Right cardiac atrium (tissue), 5 donors: ENCODE measurements at places on chromosomes 2 and 18.

DNA sequence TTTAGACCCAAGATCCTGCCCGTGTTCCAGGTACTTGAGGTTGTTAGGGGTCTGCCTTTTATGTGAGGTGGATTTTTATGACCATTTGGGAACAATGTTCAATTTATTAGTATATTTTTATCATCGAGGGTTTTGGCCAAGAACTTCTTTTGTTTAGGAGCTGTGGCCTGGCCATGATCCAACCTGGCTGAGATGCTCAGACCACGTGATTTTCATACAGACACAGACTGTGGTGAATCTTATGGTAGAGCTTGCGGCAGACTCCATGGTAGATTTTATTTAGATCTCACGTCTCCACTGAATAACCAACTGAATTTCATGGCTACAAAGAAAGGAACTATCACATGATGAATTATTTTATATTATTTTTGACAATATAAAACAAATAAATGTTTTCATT lies 405.5 kb upstream of the VWC2L start:
- no peak for DNase-seq

GRCh38 chr2:44335806-44336538 lies 25.3 kb downstream of the PREPL start:
- DNase-seq: no peak

DNA sequence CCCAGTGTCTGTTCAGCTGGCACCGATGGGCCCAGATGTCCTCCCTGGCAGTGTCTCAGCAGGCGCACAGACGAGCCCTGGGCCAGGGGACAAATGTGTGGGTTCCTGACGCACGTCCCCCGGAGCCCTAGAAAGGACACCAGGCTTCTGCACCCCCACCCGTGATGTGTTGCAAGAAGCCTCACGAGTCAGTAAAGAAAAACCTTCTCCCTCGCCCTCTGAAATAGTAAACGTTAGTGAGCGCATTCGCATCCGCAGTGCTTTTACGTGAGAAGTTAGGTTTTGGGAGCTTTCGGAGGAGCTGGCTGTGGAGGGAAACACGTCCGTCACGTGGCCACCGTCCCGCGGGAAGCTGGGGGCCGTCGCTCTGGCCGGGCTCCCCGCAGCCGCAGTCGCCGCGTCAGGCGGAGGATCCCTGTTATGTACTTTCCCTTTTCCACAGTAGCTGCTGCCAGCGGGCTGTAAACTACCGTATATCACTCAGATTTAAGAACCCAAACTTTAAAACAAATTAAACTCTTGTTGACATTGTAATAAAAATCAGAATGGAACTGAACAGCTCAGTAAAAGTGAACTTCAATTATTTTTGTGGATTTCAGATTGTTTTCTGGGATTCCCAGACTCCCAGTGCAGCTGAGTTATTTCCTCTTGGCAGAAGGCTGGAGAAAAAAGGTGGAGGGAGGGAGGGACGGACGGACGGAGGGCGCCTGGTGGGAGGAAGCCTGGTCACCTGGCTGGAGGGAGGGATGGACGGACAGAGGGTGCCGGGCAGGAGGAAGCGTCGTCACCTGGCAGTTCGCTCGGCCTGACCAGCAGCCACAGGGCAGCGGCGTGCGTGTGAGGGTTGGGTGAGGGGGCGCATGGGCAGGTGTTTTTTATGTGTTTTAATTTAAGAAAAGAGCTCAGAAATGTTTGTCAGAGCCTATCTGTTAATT lies 112.1 kb downstream of the NFATC1 start:
- DNase-seq: peak; percentile 94

DNA sequence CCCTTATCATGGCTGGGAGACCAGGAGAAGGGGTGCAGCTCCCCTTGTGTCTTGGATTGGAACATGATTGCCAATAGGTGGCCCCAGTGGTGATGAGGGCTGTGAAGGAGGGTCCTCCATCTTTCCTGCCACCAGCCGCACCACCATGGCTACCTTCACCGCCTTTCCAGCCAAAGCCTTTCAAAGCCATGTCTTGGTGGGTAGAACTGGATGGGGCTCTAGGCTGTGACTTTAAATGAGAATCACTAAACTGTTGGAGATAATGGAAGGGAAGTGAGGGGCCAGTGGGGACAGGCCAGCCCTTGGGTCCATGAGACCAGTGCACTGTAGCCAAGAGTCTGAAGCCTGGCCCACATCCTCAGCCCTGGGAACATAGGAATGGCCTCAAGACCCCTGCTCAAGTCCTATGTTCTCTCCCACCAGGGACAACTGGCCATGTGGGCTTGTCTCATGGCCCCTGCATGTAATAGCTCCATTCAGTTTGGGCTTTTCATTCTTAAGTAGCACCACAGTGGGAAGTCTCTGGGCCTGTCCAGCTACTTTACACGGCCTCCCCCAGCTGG lies 345.7 kb downstream of the DYSF start:
- DNase-seq: no peak

DNA sequence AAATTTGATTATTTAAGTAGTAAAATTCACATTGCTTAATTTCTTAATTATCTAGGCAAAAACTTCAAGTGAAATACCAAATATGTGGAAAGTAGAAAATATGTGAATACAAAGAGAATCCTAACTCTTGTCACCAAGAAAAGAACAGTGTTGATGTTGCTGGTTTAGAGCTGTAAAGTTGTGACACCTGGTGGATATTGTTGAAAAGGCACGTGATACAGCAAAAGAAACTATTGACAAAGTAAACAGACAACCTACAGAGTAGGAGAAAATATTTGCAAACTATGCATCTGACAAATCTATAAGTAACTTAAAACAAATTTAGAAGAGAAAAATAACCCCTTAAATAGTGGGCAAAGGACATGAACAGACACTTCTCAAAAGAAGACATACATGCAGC lies 25.6 kb upstream of the ZC3H15 start:
- DNase-seq: no peak

DNA sequence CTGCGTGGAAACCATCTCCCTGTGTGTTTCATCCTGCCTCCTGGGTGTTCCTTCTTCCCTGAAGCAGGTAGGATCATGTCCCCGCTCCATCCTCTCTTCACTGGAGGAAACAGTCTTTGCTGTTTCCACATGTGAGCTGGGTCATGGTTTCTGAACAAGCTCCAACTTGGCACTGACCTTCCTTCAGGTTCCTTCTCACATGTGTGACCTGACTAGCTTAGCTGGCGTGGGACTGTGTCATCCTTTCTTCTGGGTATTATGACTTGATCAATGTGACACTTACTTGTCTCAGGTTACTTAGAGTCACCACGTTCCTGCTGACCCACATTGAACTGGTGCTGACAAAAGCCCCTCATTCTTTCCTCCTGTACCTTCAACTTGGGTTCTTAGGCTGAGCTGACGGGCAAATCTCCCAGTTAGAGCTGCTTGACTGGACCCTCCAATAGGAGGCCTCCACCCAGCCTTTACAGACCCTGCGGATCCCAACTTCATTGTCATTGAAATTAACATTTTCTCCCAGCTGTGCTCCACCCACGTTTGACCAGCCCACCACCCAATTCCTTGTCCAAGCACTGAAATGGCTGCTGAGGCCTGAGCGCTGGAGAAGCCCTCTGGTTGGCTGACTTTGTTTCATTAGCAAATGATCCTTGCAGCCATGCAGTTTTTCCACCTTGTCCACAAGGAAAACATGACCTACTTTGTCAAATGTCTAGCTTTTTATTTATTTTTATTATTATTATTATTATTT lies 128.1 kb downstream of the DDX1 start:
- no peak for DNase-seq

GRCh38 chr2:189661957-189662321 lies 680 bp downstream of the ASNSD1 start:
- DNase-seq: no peak

- no peak for DNase-seq
Measured at GRCh38 chr2:240732911-240733622, 41.4 kb downstream of the AQP12A start.

DNA sequence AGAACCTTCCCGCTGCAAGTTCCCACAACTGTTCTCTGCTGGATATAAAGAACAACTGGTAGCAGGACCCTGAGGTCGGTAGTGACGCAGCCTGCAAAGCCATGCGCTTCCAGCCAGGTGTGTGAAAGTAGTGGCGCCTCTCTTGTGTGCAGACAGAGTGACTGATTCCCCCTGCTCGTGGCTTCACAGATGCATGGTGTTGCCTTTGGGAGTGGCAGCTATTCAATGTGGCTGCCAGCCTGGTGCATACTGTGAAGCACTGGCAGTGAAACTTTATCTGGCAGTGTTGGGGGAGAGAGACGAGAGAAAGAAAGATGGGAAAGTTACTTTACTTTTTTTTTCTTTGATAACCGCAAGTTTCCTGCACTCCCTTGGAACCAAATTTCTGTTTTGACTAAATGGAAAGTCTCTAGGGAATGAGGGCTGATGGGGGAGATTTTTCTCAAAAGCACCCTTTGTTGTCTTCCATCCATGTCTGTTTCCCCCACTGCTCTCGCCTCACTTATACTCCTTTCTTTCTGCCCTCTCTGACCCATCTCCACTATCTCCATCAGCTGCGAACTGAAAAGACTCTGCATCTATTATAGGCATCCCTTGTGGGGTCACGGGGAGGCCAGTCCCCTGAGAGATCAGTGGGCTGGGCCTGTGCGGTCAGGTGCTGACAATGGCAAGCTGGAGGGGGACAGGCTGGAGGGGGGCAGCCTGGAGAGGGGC lies 90.0 kb upstream of the TNP1 start:
- no peak for DNase-seq

GRCh38 chr2:26585100-26585499 lies 56.1 kb downstream of the CIB4 start:
- DNase-seq: no peak

DNA sequence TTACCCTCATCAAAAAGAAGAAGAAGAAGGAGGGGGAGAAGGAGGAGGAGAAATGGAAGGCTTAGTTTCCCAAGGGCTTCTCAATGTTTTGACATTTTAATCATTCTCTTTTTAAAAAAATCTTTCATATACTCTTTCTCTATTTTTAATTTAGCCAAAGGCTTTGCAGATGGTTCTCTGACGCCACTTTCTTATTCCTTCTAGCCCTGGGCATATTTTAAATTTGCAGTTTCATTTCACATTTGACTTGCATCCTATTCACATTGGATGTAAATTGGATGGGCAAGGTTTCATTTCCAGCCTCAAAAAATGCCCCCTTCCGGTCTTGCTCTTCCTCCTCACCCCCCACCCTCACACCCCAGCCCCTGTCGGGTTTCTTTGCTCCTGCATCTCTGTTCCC lies 29.8 kb downstream of the MAL start:
- no peak for DNase-seq

DNA sequence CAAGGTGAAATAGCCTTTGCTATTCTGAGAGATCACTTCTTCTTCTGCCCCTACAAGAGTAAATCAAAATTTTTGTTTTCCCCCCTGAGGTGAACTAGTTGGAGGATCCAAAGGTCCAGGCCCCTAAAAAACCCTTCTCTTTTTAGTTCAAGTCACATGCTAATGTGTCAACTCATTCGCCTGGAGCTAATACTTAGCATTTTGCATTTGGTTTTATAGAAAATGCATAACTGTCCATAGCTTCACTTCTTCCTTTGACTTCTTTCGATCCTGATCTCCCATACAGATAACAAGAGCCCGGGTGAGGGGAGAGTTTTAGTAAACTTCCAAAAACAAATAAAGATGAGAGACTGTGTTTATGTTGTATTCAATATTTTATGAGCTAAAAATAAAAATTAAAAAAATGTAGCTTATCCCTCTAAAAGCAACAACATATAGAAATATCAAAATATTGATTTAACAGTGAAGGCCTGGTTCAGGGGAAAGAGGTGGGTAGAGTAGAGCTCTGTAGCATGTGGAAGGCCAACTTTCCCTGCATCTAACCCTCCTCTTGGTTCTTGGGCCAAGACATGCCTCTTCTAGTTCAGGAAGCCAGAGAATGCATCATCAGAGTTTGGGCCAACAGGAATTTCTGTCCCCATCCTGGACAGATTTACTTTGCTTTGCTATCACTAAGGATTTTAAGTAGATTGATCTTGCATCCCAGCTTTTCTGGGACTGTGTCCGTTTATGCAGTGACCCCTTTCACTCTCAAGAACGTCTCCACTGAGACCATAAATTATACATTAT lies 333.8 kb downstream of the ALK start:
- DNase-seq: no peak

DNA sequence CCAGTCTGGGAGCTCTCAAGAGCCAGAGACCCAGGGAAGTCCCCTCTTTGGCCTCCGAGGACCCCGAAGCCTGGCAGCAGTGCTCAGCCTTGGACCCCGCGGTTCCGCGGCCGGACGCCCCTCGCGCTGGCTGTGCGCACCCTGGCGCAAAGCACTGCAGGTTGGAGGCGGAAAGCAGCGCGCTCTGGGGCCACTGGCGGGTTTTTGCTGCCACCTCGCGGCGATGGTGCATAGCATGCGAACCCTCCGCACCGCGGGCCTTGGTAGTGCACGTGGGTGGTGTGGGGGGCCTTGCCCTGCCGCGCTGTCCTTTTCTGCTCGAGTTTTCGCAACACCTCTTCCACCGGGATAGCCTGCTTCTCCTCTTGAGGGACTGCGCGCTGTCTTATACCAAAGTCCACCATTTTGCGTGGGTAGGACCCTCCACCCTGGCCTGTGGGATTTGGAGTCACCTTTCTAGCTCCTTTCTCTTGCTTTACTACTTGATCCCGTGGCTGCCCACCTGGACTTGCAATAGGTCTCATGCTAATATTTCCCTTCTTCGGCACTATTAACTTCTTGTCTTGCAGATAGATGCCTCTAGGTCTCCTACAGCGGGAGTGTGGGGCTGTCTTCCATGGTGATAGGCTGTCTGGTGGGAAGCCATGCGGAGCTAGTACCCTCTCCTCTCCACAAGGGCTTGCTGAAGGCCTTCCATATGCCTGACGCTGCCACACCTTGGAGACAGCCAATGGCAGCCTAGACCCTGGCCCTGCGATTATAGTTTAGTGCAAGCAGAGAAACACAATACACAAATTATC lies 14.3 kb downstream of the SIX3 start:
- peak; percentile 84 for DNase-seq

DNA sequence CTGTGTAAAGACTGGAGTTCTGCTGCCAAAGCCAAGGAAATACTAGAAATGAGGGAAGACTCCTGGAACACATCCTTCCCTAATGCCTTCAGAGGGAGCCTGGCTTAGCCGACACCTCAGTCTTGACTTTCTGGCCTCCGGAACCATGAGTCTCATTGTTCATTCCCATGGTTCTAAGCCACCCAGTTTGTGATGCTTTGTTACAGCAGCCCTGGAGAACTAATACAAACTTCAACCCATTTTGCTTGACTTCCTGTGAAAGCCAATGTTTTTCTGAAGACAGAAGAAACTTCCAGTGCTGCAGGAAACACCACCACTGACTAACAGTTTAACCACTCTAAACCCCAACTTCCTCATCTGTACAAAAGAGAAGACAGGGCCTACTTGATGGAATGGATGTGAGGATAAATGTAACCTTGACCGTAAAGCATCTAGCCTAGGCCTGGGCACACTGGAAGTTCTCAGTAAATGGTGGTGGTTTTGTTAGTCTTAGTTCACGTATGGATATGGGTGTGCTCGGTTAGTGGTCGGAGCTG lies 85.9 kb upstream of the RFX8 start:
- DNase-seq: no peak

DNA sequence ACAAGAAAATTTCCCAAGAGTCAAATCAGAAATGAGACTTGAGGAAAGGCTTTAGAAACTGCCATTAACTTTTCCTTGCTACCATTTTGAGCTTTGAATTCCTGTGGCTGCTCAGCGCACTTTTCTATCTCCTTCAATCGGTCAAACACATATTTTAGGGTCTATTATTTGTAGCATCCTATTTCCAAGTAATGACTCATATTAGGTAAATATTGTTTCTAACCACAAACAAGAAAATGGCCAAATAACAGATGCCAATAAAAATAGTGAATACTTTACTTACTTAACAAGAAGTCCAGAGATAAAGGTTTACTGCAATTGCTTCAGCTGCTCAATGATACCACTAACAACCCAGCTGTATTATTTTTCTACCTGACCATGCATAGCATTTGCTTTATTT lies 29.7 kb upstream of the CCDC178 start:
- DNase-seq: no peak
